ENCODE measurements at places on chromosomes 11 and 22.

DNA sequence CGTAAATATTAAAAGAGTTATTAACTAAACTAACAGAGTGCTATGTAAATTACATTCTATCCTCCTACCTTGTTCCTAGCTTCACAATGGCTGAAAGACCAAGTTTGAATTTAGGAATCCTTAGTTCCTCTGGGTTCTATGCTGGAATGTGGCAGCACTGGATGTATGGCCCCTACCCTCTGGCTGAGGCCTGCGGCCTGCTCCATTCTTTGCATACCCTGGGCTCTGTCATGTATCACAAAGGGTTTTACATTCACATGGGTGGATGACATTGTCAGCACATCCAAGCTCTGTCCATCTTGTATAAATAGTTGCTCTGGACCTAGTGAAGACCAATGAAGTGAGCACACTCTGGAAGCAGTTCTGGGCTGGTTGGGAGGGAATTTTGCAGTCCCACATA lies 54.5 kb downstream of the AASDHPPT start:
- DNase-seq: no peak

DNA sequence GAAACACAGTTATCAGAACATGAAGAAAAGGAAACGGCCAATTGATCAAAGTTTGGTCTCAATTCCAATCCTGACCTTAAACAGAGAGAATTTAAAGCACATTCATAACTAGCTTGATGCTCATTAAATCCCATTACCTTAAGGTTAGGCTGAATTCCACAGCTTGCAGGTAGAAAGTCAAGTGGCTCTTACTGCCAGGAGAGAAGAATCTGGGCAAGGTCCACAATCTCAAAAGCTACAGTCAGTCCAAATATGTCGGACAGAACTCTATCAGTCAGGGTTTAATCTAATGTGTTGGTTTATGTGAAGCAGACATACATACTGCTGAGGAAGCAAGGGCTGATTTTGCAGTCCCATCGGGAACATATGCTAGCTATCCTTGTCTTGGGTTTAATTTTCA lies 348.8 kb downstream of the SOX6 start:
- DNase-seq: no peak

DNA sequence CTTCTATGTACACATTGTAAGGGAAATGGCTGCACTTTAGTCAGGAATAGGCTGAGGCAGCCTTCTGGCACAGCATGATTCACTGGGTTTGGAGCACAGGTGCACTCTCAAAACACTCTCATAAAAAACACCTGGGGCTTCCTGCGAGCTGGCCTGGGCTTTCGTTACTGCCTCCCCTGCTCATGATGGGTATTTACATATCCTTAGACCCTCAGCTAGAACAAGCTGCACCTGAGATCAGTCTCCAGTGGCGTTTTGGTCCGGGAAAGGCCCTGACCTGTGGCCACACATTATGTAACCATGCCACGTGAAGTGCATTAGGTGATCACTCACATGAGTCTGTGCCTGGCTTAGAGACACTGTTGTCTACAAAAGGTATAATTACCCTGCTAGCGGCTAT lies 321.7 kb downstream of the TMEM135 start:
- DNase-seq: peak; percentile 28

- DNase-seq: no peak
Measured at GRCh38 chr11:112590764-112591163, 330.1 kb upstream of the PLET1 start.
